Right atrium auricular region (tissue), 2 donors: ENCODE measurements at places on chromosomes 2 and 18.

DNA sequence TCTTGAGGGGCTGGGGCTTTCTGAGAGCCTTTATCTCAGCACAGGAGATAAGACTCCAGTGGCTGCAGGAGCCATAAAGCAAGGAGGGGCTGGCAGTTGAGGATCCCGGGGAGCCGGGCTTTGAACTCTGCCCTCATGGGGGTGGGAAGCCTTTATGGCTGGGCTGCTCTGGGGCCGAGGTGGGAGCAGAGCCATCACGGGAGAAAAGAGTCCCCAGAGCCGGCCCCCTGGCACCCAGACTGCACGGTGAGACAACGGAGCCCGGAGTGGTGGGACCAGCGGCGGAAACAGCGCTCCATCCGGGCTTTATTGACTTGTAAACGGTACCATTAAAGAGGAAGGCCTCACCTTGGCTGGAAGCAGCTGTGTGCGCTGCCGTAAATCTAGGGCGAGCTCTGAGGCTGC, 162.6 kb downstream of the MYCN start:
- no peaks in the 10 kb centered on the region for H3K27me3 ChIP-seq
- DNase-seq = no peak
- no peak overlapping the region for H3K27ac ChIP-seq

- H3K4me3 ChIP-seq = no peak overlapping the region
- H3K4me1 ChIP-seq = no peaks in the 10 kb centered on the region
- no peak overlapping the region for H3K27ac ChIP-seq
Measured at GRCh38 chr2:236758406-236758805, 188.8 kb downstream of the ACKR3 start.

- no peak overlapping the region for H3K4me3 ChIP-seq
- no peaks in the 10 kb centered on the region for H3K4me1 ChIP-seq
- H3K36me3 ChIP-seq = no peaks in the 10 kb centered on the region
- no peak for DNase-seq
Measured at GRCh38 chr18:59907172-59907571, 7.4 kb downstream of the PMAIP1 start.

DNA sequence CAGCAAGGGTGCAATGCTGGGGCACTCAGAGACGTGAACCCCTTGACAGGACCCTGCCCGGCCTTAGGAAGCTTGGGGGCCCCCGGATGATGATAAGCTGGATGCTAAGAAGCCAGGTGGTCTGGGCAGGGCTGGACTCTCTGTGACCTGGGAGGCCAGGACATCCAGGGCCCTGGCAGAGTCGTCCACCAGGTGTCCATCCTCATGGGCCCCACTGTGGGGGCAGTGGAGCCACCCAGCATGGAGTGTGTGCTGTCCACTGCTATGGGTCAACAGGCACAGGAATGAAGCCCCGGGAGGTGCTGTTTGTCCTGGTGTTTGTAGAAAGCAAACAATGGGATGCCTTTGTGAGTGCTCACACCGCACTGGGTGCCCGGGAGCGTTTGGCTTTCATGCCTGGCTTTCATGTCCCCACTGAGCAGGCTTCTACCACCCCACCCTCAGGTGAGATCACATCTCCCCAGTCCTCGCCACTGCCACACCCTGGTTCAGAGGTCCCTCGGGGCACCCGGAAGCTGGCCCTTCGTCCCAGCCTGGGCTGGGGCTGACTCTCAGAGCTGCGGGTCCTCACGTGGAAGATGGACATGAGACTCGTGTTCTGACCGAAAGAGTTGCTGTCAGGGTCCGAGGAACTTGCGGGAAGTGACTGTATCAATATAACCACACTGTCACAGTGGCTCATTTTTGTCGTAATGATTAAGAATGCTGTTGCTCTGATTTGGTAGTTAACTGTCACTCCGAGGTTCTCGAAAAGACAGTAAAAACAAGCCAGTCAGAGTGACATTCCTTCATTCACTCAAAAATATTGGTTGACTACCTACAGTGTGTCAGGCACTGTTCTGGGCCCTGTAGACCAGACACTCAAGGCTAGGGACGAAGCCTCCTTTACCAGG, 53.3 kb downstream of the INHBB start:
- no peaks in the 10 kb centered on the region for H3K36me3 ChIP-seq
- H3K4me1 ChIP-seq = no peaks in the 10 kb centered on the region
- DNase-seq = no peak
- no peak overlapping the region for H3K27ac ChIP-seq
- H3K27me3 ChIP-seq = no peaks in the 10 kb centered on the region

DNA sequence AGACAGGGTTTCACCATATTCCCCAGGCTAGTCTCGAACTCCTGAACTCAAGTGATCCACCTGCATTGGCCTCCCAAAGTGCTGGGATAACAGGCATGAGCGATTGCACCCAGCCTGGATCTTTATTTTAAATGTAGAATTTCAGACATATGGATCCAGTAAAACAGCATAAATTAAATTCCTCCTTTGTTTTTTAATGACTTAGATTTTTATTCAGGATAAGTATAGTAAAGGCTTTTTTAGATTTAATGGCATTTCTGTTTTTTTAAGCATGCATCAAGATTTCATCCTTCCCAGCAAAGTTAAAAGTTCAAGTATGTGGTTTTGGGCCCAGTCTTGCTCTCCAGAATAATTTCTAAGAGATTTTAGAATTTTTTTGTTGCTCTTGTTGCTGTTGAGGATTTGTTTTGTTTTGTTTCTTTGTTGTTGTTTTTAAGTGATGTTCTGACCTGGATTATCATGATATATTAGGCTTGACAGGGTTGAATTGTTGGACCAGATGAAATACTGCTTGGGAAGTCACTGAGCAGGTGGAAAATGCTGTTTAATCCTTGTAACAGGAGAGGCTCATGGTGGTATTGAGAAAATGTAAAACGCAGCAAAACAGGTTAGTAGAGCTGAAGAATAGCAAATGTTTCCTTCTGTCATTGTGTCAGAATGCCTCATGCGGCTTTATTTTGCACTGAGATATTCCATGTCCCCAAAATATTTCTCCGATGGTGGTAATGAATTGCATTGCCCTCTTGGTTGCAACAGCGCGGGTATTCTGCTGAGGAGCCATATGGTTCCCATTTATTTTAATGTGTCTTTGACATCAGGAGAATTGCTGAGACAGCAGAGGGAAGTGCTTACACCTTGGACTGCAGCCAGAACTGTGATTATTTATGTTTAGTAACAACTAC, 147.9 kb downstream of the GALNT3 start:
- no peaks in the 10 kb centered on the region for H3K27me3 ChIP-seq
- no peak overlapping the region for H3K27ac ChIP-seq
- DNase-seq = no peak
- no peaks in the 10 kb centered on the region for H3K4me1 ChIP-seq
- no peak overlapping the region for H3K4me3 ChIP-seq
